ENCODE measurements at places on chromosomes 13 and 19.

- peak; percentile 42 for DNase-seq
Observed at GRCh38 chr13:76597868-76598267, 288.3 kb downstream of the KCTD12 start.

GRCh38 chr13:27130979-27131623, 40.5 kb downstream of the USP12 start:
- no peak for DNase-seq

DNA sequence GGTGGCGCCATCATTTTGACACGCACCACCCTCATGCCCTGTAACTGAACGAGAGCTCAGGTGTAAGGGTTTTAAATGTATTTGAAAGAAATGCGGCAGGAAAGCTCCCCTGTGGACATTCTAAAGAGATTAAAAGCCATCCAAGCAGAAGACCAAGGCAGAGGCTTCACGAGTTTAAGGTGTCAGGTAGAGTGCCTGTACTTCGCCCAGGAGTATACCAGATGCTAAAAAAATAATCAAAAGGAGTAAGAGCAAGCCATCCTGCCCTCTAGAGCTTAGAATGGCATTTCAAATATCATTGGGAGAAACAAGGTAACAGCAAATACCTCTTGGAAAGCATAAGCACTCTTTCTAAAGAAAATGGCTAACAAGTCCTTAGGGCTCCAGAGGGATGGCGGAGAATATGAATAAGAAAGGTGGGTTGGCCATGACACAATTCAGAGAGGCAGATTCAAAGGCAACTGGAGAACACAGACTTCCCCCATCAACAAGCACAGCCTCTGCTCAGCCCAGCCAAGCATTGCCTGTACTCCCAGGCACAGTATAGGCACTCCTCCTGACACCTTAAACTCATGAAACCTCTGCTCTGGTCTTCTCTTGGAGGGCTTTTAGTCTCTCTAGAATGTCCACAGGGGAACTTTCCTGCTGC, 447.6 kb downstream of the SUCLA2 start:
- DNase-seq: no peak

GRCh38 chr13:24199016-24199415, 38.5 kb downstream of the SPATA13 start:
- no peak for DNase-seq

- peak; percentile 72 for DNase-seq
Observed at GRCh38 chr19:17830567-17831418, 9.5 kb upstream of the INSL3 start.

- no peak for DNase-seq
Observed at GRCh38 chr19:38020311-38020710, 113.3 kb downstream of the SIPA1L3 start.

DNA sequence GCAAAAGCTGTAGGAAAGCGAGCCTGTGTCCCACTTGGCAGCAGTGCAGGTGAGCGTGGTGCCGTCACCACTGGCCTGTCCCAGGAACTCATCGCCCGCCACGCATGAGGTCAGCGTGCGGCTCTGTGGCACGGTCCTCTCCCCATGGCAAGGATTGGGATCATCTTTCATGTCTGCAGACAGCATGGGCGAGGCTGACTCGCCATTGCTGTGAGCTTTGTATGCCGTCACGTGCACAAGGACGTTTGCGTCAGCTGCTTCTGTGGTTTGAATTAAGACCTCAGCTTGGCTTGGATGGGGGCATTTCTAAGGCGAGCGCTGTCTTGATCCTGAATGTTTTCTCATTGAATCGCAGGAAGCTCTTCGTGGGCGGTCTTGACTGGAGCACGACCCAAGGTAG, 9.8 kb downstream of the DAZAP1 start:
- DNase-seq: no peak

DNA sequence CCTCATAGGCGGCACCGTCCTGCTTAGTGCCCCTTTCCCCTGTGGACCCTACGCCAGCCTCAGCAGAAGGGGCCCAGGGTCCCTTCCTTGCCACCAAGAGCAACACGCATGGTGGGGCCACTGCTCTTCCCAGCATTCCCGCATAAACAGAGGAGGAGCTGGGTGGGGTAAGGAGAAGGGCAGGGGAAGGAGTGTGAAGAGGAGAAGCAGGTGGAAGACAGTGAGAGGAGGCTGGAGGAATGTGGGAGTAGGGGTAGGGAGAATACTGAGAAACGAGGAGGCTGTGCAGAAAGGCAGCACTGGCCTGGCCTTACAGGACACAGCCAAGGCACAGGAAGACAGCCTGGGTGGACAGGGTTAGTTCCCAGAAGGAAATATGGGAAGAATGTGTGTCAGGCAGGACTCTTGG, 43.9 kb downstream of the ZNF331 start:
- no peak for DNase-seq

DNA sequence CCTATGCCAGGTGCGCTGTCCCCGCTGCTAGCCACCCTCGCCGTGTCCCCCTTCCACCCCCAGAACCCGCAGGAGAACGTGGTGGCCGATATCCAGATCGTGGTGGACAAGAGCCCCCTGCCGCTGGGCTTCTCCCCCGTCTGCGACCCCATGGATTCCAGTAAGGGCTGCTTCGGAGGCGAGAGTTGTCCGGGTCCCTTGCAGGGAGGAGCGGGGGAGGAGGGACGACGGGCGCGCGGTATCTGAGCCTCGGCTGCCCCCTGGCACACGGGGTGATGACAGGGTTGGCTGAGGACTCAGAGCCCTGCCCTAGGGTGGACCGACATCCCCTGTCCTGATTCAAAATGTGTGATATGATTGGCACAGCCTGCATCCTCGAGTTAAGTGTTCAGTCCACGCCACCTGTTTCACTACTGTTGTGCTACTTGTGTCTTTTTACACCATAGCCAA, 653 bp downstream of the MVB12A start:
- no peak for DNase-seq

DNA sequence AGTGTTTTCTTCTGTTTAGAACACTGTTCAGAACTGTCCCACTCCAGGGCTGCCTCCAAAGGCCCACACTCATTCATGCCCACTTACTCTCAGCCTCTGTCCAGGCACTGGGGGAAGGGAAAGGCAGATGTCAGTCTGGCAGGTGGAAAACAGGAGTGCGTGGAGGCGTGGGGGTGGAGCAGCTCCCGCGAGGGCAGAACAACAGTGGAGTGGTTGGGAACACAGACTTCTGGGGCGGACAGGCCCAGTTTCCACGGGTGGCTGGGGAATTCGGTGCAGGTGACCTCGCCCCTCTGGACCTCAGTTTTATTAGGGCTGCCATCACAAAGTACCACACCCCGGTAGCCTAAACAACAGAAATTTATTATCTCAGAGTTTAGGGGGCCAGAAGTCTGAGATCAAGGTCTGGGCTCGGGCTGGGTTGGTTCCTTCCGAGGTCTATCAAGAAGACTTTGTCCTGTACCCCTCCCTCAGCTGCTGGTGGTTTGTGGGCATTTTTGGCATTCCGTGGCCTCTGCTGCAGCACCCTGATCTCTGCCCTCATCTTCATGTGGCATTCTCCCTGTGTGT, 59.7 kb downstream of the SIPA1L3 start:
- DNase-seq: no peak

DNA sequence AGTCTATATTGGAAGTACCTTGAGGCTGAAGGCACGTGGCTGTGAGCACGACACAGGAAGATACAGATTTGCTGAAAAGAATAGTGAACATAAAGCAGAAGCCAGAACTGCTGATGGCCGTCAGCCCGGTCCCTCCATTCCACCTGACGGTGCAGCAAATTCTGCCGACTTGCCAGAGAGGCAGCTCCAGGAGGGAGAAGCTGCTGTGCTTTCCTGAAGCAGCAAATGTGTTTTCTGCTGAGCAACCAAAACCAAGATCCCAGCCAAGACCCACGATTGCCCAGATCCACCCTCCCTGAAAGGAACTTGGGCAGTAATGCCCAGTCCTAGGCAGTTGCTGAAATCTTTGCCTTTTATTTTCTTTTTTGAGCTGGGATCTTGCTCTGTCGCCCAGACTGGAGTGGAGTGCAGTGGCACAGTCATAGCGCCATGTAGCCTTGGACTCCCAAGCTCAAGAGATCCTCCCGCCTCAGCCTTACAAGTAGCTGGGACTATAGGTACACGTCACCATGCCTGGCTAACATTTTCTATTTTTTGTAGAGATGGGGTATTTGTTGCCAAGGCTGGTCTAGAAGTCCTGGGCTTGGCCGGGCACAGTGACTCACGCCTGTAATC, 7.0 kb upstream of the RCN3 start:
- no peak for DNase-seq

GRCh38 chr13:93430381-93430780, 203.8 kb downstream of the GPC6 start:
- DNase-seq: no peak

- no peak for DNase-seq
Observed at GRCh38 chr13:96181911-96182310, 92.0 kb downstream of the HS6ST3 start.

- no peak for DNase-seq
Observed at GRCh38 chr13:41709511-41709910, 251.4 kb downstream of the VWA8 start.

GRCh38 chr13:74203576-74203975, 69.4 kb upstream of the KLF12 start:
- no peak for DNase-seq

GRCh38 chr19:58338825-58339558, 12.2 kb downstream of the ZSCAN22 start:
- no peak for DNase-seq

DNA sequence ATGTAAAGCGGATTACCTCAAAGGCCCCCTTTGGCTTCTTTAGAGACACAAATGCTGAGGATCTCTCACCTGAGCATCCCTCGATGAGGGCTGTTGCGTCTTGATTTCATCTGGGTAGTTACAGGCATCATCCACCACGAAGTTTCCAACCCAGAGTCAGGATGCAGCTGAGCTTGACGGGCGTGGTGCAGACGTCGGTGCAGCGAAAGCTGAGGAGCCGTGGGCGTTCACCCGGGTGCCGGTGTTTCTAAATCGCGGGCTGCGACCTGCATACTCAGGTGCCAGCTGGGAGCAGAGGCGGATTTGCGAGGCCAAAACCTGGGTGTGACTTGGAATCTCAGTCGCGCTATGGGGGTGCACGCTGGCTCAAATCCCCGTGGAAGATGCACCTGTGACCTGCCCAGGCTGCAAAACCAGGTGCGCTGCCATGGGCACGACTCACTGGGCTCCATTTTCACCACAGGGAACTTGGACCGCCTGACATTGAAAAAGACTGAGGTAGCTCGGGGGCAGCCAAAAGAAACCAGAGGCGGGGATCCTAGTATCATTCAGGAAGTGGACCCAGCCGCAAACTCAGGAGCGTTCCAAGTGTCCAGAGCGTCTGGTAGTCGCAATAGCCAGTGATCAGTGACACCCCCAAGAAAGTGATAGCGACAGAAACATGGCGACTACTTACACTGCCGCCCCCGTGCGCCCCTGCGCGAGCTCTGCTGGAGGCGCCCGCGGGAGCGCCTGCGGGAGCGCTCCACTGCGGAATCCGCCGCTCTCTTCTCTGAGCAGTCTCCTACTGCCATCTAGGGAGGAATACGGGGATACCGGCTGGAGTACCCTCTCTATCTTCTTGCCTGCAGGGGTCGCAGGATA, 36.4 kb upstream of the IGFL4 start:
- peak; percentile 88 for DNase-seq
